ENCODE measurements at places on chromosomes 6 and 20.

DNA sequence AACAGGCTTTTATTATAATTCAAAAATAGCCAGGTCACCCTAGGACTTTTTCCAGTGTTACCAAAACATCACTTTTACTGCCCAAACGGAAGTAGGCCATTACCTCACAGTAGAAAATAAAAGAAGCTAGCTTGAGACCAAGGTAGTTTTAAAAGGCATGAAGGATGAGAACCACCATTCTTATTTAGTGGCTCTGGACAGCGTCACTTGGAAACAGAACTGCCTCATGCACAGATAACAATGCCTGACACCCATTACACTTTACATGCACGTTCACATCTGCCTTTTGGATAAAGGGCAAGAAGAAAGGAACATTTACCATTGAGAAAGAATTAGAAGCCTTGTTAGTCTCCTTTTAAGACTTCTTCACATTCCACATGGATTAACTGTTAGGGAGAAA is 1.9 kb upstream of the PAQR8 start:
- no peak for DNase-seq

DNA sequence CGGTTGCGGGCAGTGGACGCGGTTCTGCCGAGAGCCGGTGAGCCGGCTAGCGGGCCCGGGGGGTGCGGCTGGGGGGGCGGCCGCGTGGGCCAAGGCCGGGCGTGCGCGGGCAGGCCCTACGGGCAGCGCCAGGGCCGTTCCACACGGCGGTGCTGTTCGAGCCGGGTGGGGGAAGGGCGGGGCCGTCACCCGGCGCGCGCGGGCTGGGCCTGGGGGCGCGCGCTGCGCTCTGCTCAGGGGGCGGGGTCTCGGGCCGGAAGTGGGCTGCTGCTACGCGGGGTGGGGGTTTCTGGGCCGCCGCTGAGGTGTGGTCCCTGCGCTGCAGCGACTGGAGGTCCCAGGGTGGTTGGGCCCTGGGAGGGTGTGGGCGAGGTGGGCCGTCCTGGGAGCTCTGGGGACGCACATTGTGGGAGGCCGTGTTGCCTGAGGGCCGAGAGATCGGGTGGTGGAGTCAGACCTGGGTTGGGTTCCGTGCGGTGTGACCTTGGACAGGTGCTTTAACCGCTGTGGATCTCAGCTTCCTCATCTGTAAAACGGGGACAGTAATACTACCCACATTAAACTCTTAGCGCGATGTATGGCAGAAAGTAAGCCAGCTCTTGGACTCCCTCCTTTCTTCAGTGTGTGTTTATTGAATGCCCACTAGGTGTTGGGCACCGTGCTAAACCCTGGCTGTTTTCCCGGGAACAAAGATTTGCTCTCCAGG is 391 bp downstream of the MAPRE1 start:
- peak; percentile 69 for DNase-seq

DNA sequence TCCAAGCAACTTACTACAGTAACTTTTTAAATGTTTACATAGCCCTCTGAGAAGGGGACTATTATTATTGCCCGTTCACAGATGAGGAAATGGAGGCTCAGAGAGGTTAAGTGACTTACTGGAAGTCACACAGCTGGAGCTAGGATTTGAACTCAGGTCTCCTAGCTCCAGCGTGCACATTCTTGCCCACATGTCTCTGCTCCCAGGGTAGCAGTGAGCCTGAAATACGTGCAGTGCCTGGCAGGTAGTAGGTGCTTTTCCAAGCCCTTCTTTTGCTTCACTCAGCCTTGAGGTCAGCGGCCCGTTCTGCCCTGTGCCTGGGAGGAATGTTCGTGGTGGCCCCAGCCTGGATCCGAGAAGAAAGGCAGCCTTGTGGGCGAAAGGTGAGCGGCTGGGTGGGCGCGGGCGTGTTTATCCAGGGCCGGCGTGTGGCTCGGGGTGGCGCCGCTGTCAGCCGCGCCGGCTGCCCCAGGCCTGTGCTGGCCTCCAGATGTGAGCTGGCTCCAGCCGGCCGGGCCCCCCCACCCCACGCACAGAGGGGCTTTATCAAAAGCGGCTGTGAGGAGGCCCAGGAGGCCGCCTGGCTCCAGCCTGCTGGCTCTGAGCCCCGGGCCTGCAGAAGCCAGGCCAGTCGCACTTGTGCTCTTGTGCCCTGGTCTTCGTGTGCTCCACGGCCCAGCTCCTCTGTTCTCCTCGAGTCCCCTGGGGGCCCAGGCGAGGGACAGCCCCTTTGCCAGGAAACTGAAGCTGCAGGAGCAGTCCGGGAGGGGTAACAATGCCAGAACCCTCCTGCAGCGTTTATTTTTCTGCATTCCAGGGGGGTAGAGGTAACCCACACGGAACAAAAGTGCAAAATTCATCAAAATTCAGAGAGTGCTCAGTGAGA is 58.1 kb downstream of the UBE2V1 start:
- no peak for DNase-seq

- DNase-seq: no peak
These were observed 5.6 kb upstream of the PHACTR3 start for GRCh38 chr20:59598625-59599310.

GRCh38 chr20:23879811-23880374 is 345 bp upstream of the CST5 start:
- DNase-seq: no peak

DNA sequence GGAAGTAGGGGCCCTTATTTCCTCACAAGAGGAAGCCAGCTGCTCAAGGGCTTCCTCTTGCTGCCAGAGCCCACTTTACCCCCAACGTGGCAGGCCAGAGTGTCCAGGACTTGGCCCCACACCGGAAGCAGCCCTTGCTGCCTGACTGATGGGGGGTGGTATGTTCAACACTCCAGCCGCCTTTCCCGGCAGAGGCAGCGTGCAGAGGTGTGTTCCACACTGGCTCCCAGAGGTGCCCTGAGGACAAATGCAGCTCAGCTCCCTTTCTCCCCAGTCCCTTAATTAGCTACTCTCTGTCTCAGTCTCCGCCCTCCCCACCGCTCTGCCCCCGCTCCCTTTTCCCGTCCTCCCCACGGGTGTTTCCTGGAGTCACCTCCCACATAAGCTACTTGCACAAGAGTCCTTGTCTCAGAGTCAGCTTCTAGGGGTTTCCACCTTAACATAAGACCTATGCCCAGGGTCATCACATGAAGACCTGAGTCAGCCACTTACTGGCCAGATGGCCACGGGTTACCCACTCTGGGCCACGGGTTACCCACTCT is 61.7 kb upstream of the SHLD1 start:
- DNase-seq: no peak

- DNase-seq: no peak
These were observed 33.0 kb upstream of the NR2E1 start for GRCh38 chr6:108132863-108133262.

GRCh38 chr6:15481390-15482291 is 181.2 kb downstream of the DTNBP1 start:
- no peak for DNase-seq

- DNase-seq: no peak
These were observed at the start of gene PKHD1 for GRCh38 chr6:52087498-52087999. Gene PKHD1 (minus strand): TSS chr6:52087613. CDS start chr6:52084933, 2,680 bp downstream.

DNA sequence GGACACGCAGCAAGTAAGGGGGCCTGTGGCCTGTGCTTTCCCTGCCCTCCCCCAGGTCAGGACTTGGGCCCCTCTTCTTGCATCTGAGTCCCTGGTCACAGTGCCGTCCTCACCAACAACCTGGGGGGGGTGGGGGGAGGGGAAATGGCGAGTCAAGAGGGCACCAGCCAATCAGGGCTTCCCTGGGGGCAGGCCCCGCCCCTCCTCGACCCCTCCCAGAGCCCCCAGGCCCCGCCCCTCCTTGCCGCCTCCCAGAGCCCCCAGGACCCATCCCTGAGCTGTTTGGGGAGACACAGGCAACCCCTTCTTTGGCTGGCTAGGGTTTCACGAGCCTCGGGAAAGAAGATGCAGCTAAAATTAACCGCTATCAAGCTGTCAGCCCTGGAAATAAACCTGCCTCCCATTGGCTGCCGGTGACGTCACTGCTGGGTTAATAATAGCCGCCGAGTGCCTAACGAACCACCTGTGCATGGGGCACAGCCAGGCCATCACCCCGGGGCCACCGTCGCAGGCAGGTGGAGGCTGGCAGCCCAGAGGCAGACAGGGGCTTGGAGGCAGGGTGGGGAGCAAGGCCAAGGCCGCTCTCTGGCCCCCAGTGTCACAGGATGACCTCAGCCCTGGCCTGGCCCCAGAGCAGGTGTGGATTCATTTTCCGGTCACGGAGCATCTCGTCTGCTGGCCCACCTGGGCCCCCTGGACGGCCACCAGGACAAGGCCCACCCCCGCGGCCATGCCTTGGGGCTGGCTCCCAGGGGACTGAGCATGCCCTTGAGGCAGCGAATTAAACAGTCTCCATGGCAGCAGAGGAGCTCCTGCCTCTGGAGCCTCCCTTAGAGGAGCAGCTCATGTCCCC is 3.2 kb upstream of the EEF1A2 start:
- DNase-seq: no peak

GRCh38 chr20:38032585-38033329 is 499 bp downstream of the TTI1 start:
- DNase-seq: no peak

DNA sequence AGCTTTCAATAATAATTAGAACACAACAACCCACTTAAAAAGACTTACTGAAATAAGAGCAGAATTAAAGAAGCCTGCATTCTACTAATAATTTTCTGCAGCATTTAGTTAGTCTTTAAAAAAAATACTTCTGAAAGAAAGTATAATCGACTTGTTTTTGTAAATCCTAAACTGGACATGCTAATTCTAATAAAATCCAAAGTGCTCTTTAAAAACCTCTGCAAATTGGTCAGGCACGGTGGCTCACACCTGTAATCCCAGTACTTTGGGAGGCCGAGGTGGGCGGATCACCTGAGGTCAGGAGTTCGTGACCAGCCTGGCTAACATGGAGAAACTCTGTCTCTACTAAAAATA is 57.5 kb upstream of the ARMH2 start:
- DNase-seq: no peak

- DNase-seq: no peak
These were observed 17.7 kb downstream of the TPBG start for GRCh38 chr6:82381278-82381677.

DNA sequence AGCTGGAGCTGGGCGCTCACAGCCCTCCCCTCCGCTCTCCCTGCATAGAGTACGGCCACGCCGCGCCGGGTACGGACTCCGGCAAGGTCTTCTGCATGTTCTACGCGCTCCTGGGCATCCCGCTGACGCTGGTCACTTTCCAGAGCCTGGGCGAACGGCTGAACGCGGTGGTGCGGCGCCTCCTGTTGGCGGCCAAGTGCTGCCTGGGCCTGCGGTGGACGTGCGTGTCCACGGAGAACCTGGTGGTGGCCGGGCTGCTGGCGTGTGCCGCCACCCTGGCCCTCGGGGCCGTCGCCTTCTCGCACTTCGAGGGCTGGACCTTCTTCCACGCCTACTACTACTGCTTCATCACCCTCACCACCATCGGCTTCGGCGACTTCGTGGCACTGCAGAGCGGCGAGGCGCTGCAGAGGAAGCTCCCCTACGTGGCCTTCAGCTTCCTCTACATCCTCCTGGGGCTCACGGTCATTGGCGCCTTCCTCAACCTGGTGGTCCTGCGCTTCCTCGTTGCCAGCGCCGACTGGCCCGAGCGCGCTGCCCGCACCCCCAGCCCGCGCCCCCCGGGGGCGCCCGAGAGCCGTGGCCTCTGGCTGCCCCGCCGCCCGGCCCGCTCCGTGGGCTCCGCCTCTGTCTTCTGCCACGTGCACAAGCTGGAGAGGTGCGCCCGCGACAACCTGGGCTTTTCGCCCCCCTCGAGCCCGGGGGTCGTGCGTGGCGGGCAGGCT is 4.6 kb downstream of the KCNK15 start:
- DNase-seq: no peak

- DNase-seq: no peak
These were observed 113.1 kb downstream of the ADAT2 start for GRCh38 chr6:143337201-143337949.

GRCh38 chr20:32064667-32065066 is 12.6 kb downstream of the HCK start:
- DNase-seq: no peak

- DNase-seq: no peak
These were observed 207.8 kb downstream of the TTLL2 start for GRCh38 chr6:167532410-167533288.

DNA sequence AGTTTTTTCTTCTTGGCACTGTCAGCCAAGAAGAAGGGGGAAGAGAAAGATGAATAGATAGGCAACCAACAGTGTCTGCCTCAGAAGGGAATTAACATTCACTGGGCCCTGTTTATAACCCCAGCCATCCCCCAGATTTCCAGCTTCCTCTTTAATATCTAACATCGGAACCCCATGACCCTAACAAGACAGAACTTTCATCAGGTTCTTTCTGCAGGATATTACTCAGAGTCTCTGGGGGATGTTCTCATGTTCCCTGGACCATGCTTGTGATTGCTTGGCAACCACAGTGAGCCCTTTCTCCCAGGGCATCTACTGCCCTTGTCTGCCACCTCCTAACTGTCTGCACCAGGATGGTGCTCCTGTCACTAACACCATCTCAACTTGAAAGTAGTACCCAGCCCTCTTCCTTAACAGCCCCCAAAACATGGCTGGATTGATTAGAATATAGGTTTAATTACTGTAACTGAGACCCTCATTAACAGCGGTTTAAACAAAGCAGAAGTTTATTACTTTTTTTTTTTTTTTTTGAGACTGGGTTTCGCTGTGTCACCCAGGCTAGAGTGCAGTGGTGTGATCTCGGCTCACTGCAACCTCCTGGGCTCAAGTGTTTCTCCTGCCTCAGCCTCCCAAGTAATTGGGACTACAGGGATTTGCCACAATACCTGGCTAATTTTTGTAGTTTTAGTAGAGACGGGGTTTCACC is 12.0 kb upstream of the PTPN1 start:
- no peak for DNase-seq

- no peak for DNase-seq
These were observed 18.3 kb downstream of the SIM1 start for GRCh38 chr6:100446115-100447080.

GRCh38 chr6:20589266-20589665 is 55.0 kb downstream of the CDKAL1 start:
- no peak for DNase-seq

DNA sequence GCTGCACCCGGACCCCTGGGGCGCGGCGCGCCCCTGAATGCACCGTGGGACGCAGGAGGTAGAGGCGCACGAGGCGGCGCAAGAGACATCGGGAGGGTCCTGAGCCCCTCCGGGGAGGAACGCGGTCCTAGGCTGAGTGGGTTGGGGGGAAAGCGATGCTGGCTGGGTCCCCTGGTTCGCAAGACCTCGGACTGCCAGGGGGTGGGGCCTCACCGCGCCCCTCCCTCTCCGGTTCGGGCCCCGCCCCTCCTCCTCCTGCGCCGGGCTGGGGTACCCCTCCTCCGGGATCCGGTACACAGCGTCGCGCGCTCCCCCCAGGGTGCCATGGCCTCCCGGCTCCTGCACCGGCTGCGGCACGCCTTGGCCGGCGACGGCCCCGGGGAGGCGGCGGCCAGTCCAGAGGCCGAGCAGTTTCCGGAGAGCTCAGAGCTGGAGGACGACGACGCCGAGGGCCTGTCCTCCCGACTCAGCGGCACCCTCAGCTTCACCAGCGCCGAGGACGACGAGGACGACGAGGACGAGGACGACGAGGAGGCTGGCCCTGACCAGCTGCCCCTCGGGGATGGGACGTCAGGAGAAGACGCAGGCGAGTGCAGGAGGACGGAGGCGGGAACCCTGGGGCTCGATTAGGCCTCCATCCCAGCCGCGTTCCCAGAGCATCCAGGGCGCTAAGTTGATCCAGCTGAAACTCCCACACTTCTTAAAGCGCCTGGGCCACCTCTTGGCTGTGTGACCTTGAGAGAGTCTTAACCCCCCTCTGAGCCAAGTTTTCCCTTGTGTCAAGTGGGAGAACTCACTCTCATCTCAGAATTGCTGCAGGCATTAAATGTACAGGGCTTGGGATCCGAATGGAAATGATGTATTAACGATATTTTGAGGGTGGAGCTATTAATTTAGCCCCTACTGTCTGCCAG is 541 bp downstream of the SNX21 start:
- DNase-seq: peak; percentile 27

GRCh38 chr6:13859871-13860555 is 45.7 kb upstream of the MCUR1 start:
- DNase-seq: no peak
